CD4-positive, CD25-positive, alpha-beta regulatory T cell (primary cell): ENCODE measurements at places on chromosomes 11 and 22.

DNA sequence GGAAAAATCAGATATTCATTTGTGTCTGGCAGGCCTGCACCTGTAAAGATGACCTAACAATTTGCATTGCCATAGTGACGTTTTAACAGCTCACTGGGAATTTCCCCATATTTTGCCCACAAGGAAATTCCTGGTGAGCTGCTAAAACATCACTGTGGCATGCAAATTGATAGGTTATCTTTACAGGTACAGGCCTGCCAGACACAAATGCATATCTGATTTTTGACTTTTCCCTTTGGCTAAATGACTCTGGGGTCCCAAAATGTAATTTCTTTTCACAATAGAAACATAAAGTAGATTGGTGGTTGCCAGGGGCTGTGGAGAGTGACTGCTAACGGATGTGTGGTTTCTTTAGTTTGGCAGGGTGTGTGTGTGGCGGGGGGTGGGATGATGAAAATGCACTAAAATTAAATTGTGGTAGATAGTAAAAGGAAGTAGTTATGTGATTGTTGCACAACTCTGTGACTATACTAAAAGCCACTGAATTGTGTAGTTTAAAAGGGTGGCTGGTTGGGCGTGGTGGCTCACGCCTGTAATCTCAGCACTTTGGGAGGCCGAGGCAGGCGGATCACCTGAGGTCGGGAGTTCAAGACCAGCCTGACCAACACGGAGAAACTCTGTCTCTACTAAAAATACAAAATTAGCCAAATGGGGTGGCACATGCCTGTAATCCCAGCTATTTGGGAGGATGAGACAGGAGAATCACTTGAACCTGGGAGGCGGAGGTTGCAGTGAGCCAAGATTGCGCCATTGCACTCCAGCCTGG, 18.5 kb upstream of the FEZ1 start:
- DNase-seq = peak; percentile 77
- H3K4me3 ChIP-seq = no peak overlapping the region
- peak overlapping the region; percentile 61 for H3K27ac ChIP-seq
- no peaks in the 10 kb centered on the region for H3K27me3 ChIP-seq
- peaks cover 17% of the 10 kb centered on the region for H3K4me1 ChIP-seq
- H3K36me3 ChIP-seq = no peaks in the 10 kb centered on the region

DNA sequence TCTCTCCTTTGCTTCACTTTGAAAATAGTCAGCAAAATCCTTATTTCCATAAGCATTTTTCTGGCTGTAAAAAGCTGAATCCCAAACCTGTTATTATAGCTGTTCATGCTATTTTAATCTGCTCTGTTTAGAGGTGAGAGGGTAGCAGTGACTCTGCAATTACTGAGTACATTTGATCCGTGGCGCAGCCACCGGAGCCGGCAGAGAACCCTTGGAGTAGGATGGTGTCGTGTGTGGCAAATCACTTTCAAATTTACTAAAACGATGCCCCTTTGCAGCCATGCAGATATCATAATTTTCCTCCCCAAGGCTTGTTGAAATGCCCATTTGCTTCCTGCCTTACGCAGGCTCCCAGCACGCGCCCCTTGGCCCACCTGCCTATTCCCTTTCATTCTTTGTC, 69.6 kb downstream of the ZBTB16 start:
- no peak overlapping the region for H3K4me3 ChIP-seq
- no peaks in the 10 kb centered on the region for H3K36me3 ChIP-seq
- H3K4me1 ChIP-seq = no peaks in the 10 kb centered on the region
- no peaks in the 10 kb centered on the region for H3K27me3 ChIP-seq
- no peak for DNase-seq

DNA sequence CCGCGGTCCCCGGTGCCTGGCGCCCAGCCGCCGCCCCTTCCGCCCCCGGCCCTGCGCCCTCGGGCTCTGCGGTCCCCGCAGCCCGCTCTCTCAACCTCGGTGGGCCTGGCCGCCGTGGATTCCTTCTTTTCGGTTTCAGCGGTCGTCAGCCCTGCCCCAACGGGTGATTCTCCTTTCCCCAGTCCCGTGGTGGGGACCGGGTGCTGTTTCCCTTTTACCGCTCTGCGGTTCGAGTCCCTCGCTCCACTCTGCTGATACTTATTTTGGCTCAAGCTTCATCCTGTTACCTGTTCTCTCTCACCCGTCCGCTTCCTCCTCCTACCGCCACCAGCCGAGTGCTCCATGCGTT, 494 bp downstream of the ZDHHC5 start:
- peak overlapping the region; percentile 85 for H3K4me3 ChIP-seq
- H3K27ac ChIP-seq = peak overlapping the region; percentile 99
- peaks cover 49% of the 10 kb centered on the region for H3K4me1 ChIP-seq
- peak; percentile 67 for DNase-seq
- H3K36me3 ChIP-seq = peaks cover 18% of the 10 kb centered on the region

DNA sequence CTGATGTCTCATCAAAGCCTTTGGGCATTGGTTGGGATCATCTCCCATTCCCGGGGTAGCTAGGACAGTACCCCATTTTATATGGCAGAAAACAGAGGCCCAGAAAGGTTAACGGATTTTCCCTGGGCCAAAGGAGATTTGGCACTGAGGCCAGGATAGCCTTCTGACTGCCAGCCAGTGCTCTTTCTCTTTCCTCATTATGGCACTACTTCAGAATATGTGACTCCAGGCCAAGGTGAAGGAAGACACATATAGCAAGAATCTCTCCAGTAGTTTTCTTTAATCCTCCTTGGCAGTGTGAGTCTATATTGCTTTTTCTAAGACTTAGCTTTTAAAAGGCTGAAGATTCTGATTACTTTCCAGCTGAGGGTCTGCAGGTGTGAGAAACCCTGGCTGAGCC, 94.8 kb upstream of the AMOTL1 start:
- DNase-seq = no peak
- H3K27me3 ChIP-seq = no peaks in the 10 kb centered on the region
- no peaks in the 10 kb centered on the region for H3K36me3 ChIP-seq

DNA sequence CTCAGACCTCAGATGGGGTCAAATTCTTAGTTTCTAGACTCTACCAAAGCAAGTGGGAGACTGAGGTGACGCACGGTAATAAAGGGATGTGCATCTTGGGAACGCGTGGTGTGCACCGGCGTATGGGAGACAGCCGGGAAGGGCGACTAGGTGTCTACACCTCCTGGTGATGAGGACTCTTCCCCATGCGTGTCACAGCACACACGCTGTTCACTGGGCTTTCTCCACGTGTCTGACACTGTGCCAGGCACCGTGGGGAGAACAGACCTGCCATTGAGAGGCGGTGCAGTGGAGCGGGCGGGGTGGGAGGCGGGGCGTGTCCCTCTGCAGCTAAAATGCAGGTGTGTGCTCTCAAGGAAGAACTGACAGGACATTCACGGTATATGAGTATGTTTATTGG, 5.3 kb downstream of the FXYD6 start:
- no peak for DNase-seq
- no peak overlapping the region for H3K27ac ChIP-seq
- H3K4me3 ChIP-seq = no peak overlapping the region
- no peaks in the 10 kb centered on the region for H3K36me3 ChIP-seq
- H3K27me3 ChIP-seq = peaks cover 22% of the 10 kb centered on the region

DNA sequence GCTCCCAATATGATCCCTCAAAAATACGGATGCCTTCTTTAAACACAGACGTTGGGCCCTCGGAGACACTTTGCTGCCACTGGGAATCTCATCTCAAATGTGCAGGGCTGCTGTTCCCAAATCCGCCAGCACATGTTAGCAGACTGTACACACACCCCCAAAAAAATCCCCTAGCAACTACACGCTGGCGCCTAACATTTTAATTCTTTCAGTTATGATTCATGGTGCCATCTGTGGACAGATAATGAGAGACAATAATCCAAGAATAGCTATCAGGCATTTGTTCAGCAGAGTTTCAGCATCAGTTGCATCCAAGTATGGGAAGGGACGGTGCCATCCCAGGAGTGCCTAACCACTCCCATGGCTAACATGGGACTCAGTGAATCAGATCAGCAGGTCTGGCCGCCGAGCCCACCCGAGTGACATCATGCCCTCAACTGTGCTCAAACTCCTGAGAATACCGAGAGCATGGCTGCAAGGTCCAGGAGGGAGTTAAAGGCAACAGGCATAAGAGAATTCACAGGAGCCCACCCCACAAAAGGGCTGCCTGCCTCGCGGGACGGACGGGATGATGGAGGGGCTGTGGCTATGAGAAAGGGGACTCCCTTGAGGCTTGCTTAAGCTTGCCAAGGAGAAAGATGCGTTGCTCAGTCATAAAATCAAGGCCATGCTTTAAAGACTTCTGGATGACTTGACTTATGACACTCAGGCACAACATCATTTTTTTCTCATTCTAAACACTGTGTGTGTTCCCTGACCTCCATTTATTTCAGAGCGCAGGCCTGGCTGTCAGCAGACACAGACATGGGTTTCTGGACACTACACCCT, 337.0 kb downstream of the SHANK2 start:
- no peak overlapping the region for H3K27ac ChIP-seq
- no peaks in the 10 kb centered on the region for H3K4me1 ChIP-seq
- no peak for DNase-seq
- no peaks in the 10 kb centered on the region for H3K36me3 ChIP-seq
- H3K4me3 ChIP-seq = no peak overlapping the region

- no peaks in the 10 kb centered on the region for H3K4me1 ChIP-seq
- no peaks in the 10 kb centered on the region for H3K36me3 ChIP-seq
- H3K27ac ChIP-seq = no peak overlapping the region
- H3K27me3 ChIP-seq = peaks cover 20% of the 10 kb centered on the region
These were observed 579 bp upstream of the CYB5R2 start for GRCh38 chr11:7673724-7674434.

DNA sequence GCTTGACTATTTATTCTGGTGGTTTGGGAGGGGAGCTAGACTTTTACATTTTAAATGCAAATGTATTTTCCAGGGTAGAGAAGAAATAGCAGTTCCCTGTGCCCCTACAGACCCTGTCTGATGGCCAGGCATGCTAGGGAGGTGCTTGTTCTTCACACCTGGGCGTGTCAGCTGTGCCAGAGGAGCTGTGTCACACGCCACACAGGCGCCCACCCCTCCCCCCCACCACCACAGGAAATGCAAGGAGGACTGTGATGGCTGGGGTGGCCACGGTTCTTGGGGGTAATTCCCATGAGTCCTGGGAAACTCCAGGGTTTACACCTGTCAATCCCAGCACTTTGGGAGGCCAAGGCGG, 82.2 kb downstream of the FLI1 start:
- no peaks in the 10 kb centered on the region for H3K27me3 ChIP-seq
- H3K4me3 ChIP-seq = no peak overlapping the region
- H3K4me1 ChIP-seq = peaks cover 19% of the 10 kb centered on the region
- H3K27ac ChIP-seq = no peak overlapping the region

DNA sequence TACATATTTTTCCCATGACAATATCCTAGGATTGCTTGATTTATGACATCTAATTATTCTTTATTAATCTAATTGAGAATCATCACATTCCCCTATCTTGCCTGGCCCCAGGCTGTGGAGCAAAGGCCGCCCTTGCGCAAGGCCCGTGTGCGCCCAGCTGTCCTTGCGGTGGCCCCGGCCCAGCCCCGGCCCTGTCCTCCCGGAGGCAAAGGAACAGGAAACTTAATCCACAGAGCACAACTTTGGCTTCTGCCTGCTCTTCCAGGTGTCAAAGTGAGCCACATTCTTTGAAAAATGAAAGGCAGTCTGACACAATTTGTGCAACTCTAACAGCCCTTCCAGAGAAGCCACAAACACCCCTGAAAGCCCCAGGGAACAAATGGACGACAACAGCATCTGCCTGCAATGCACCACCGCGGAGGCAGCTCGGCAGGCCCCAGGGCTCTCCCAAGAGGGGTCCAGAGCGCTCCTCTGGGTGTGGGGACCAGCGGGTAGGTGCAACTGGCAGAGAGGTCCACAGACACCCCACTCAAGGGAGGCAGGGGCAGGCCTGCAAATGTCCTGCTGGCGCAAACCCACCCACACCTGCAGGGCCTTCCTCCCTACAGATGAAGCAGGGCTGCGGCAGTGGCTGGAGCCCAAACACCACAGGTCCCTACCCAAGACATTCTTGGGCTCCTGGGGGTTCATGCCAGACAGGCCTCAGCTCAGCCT, 30.3 kb downstream of the GNB1L start:
- DNase-seq = no peak
- no peak overlapping the region for H3K27ac ChIP-seq
- H3K4me3 ChIP-seq = no peak overlapping the region

DNA sequence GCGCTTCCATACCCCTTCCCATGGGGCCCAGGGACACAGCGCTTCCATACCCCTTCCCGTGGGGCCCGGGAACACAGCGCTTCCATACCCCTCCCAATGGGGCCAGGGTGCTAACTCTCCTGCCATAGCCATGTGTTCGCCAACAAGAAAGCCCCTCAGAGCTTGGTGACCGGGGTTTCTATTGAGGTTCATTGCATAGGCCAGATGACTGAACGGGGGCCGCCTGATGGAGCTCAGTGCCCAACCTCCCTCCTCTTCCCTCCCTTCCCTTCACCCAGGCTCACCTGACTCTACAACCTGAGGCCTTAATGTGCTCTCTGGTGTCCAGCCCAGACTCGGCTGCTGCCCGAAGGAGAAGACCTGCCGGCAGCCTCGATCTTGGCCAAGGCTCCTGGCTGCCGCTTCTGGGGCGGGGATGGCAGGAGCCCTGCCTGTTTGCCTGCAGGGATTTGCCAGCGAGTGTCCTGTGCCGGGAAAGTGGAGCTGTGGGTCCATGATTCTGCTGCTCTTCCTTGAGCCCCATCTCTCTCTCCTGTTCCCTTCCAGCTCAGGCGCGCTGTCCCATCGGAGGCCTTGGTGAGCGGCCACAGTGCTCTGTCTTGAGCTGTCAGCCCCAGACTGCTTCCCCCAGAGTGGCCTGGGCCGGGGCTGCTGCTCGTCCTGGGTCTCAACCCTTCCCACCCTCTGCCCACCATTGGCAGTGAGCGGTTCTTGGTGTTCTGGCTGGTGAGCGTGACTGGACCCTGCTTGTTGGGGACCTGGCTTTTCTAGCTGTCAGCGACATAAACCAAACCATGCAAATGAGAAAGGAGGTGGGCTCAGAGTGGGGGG, 267.0 kb downstream of the TBC1D22A start:
- H3K27ac ChIP-seq = no peak overlapping the region
- no peak for DNase-seq
- no peaks in the 10 kb centered on the region for H3K4me1 ChIP-seq
- no peaks in the 10 kb centered on the region for H3K36me3 ChIP-seq
- H3K27me3 ChIP-seq = no peaks in the 10 kb centered on the region
- H3K4me3 ChIP-seq = no peak overlapping the region

GRCh38 chr11:14727746-14728145, 84.1 kb downstream of the PDE3B start:
- H3K36me3 ChIP-seq = no peaks in the 10 kb centered on the region
- H3K27me3 ChIP-seq = no peaks in the 10 kb centered on the region
- H3K4me3 ChIP-seq = peak overlapping the region; percentile 33
- no peak for DNase-seq
- peaks cover 27% of the 10 kb centered on the region for H3K4me1 ChIP-seq

DNA sequence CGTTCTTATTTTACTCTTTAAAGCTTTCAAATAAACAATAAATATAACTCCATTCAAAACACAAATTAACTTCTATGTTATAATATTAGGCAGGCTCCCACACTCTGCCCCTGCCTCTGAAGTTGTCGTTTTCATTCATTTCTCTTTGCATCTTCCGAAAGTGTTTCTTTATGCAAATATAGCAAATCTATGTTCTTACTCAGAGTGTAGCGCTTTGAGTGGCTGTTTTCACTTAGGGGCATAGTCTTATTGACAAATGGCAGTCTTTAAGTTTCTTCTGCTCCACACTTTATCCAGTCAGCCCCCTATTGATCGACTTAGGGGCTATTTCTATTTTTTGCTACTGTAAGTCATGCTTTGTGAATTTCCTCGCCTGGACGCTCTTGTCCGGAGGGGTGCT, 45.3 kb upstream of the RTL6 start:
- no peak overlapping the region for H3K27ac ChIP-seq
- H3K4me1 ChIP-seq = no peaks in the 10 kb centered on the region
- no peak overlapping the region for H3K4me3 ChIP-seq
- H3K27me3 ChIP-seq = no peaks in the 10 kb centered on the region
- no peaks in the 10 kb centered on the region for H3K36me3 ChIP-seq
